GM03348 (cell line): ENCODE measurements at places on chromosomes 13 and 19.

DNA sequence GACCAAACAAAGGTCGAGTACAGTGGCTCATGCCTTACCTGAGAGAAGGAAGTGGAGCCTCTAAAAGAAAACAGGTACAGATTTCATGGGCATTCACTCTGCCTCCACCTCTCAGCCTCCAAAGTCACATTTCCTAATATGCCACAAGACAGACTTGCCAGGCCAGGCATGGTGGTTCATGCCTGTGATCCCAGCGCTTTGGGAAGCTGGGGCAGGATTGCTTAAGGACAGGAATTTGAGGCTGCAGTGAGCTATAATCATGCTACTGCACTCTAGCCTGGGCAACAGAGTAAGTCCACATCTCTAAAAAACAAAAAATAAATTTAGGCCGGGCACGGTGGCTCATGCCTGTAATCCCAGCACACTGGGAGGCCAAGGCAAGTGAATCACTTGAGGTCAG, 10.9 kb upstream of the DNMT1 start:
- DNase-seq: no peak

- DNase-seq: no peak
Observed at GRCh38 chr19:43572171-43572588, 3.1 kb downstream of the XRCC1 start.

DNA sequence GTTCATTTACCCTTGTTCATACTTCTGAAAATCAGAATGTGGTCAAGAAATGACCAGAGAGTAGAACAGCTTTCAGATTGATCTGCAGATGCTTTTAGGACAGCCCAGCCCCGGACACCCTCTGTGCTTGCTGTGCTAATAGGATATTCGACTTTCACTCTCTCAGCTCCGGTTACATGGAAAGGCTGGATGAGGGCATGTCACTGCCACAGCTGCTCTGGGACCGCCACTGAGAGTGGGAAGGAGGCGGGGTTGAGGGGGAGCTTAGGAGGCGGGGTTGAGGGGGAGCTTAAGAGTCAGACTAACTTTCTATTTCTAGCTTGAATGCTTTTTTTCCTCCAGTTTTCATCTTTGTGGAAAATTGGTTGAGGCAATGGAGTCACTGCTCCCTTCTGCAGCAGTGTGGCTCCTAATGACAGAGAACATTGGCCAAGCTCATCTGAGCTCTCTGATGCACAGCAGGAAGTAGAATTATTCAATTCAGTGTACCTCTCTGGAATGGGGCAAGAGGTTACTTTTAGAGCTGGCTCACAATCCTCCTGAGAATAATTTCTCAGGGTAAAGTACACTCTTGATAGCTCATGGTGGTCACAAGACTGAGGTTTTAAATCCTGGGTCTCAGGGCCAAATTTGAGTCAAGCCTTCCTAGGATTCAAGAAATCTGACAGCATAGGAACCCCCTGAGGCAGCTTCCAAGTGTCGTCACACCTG, 74.6 kb upstream of the NPAS1 start:
- DNase-seq: peak; percentile 81

DNA sequence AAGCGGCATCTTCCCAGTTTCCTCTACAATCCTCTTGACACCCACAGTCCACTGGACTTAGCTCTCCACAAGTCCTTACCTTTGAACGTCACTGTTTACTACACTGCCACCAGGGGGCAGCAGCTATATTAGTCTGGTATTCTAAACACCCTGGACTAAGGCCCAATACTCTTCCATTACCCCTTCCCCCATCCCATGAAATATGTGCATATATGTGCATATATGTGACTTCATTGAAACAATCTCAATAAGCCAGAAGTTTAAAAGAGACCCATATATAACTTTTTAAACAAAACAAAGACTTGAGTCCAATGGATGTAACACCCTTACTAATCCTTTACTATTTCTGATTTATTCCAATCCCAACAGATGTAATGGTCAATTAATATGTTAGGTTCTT, 15.5 kb downstream of the GGACT start:
- DNase-seq: peak; percentile 83

GRCh38 chr13:73702419-73703071, 431.7 kb downstream of the KLF12 start:
- no peak for DNase-seq

GRCh38 chr13:34107806-34108205, 289.9 kb downstream of the RFC3 start:
- peak; percentile 14 for DNase-seq

DNA sequence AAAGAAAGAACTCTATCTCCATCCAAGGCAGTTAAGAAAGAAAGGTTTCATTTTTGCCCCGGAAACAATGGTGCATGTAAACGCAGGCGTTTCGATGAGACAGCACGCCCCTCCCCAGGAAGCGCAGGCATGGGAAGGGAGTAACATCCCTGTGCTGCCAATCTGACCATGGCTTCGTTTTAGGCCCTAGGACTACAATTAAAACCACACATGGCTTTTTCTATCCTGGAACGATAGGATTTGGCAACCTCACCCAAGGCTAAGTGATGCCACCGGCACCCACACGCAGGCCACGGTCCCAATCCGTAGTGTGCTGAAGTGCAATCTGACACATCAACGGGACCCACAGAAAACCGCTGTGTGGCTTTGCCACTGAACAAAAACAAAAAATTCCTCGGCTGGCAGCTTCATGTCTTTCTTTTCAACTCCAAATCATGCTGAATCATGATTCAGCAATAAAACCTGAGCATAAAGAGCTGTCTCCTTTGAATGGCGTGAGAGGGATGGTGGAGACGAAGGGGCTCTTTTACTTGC, 24.2 kb downstream of the RANBP3 start:
- DNase-seq: peak; percentile 74

- no peak for DNase-seq
Observed at GRCh38 chr13:97234742-97235141, 12.6 kb downstream of the MBNL2 start.

GRCh38 chr13:99941086-99941485, 30.5 kb downstream of the ZIC5 start:
- no peak for DNase-seq

- DNase-seq: no peak
Observed at GRCh38 chr13:67498948-67499347, 268.8 kb upstream of the PCDH9 start.

- no peak for DNase-seq
Observed at GRCh38 chr19:14265290-14266036, 59.5 kb upstream of the ADGRL1 start.

- no peak for DNase-seq
Observed at GRCh38 chr19:11832253-11832912, 16.1 kb upstream of the ZNF439 start.

DNA sequence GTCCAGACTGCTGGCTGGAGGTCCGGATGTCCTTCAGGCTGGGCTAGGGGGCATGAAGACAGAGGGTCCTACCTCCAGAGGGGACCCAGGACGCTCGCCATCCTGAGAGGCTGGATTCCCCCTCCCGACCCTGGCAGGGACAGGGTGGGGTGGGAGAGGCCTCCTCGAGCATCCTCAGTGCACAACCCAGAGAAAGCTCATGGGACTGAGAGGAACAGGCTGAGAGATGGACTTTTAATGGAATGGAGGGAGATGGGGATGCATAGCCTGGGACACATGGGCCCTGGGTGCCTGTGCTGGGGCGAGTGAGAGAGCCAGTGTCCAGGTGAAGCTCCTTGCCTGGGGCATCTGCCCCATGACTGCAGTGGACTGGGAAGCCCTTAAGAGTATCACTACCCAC, 3.1 kb downstream of the ACTL9 start:
- no peak for DNase-seq

- DNase-seq: peak; percentile 81
Observed at GRCh38 chr19:37817180-37817981, 38.0 kb upstream of the ZNF573 start.

GRCh38 chr19:55652311-55653128, 2.3 kb upstream of the U2AF2 start:
- no peak for DNase-seq
